ENCODE measurements at places on chromosomes 13 and 19.

DNA sequence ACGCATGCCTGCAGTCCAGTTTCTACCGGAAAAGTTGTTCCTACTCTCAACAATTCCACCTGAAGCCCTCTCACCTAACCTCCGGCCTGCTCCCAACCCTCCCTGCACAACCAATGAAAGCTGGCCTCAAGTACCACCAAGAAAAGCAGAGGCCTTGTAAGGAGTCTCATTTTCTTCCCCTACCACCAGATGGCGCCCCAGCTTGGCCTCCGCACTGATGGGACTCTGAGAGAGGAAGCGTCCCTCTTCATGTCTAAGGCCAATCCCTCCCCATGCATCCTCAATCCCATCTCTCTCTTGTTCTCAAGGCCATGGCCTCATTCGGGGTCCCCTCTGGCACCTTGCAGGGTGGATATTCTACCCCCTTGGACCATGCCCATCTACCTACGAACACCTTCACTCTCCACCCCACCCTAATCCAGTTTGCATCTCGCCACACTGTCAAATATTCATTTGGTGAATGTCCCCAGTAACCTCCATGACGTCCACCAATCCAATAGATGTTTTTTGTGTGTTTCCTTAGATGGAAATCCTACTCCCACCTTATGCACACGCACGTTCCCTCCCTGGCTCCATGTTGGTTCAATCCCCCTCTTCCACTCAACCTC lies 412.8 kb downstream of the ZNF536 start:
- no peak for DNase-seq

- DNase-seq: no peak
Observed at GRCh38 chr13:27942972-27943371, 23.2 kb downstream of the PDX1 start.

DNA sequence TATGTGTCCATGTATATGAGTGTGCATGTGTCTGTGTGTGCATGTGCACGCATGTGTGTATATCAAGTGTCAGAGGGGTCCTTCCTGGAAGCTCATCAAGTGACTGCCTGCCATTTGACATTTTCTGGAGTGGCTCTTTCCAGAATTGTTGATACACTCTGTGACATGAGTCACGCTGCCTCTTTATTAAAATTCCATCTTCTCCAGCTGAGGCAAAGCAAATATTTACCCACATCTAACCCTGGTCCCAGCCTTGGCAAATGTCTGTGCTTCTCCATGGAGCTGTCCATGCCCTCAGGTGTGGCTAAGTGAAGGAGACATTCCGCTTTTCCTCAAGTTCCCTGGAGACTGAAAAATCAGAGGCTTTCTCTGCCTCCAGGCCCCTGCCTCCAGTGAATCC lies 88.2 kb upstream of the MBNL2 start:
- peak; percentile 33 for DNase-seq

DNA sequence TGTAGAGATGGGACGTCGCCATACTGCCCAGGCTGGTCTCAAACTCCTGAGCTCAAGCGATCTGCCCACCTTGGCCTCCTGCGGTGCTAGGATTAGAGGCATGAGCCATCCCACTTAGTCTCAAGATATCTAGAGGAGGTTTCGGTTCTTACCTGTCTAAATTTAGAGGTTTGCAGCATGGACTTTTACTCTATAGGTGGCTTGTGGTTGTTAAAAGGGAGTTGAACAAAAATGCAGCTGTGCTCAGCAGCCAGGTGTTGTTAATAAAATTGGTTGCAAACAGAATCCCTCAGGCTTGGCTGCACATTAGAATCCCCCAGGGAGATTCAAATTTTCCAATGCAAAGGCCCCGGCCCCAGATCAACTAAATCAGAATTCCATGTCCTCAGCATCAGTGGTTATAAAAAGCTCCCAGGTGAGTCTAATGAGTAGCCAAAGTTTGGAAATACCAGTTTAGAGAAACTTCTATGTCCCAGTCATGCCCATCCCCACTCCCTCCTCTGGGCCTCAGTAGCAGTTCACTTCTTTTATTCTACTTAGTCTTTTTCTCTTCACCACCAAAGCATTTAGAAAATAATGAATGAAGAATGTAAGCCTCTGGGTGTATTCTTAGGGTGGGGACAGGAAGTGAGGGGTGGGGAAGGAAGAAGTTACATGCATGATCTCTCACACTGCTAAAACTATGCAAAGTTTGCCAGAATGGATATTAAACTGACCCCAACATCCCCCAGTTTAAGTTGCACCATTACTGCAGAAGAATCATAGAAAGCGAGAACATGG lies 471.0 kb downstream of the COG6 start:
- no peak for DNase-seq

DNA sequence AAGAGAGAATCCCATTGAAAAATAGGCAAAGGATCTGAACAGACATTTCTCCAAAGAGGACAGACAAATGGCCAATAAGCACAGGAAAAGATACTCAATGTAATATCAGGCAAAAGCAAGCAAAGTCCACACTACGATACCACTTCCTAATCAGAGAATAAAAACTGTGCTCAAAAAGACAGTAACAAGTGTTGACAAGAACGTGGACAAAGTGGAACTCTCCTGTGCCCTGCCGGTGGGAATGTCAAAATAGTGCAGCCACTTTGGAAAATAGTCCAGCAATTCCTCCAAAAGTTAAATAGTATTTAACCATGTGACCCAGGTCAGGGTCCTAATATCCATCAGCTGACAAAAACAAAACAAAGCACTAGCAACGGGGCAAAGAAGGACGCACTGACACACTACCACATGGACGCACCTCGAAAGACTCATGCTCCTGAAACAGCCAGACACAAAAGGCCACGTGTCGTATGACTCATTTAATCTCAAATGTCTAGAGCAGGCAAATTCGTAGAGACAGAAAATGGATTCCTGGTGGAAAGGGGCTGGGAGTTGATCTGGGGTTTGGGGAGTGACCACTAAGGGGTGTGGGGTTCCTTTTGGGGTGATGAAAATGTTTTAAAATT lies 5.2 kb downstream of the MIER2 start:
- DNase-seq: no peak

GRCh38 chr19:49809160-49809940 lies 3.7 kb downstream of the FUZ start:
- DNase-seq: no peak

- DNase-seq: no peak
Observed at GRCh38 chr13:26978081-26978860, 193.3 kb downstream of the USP12 start.

DNA sequence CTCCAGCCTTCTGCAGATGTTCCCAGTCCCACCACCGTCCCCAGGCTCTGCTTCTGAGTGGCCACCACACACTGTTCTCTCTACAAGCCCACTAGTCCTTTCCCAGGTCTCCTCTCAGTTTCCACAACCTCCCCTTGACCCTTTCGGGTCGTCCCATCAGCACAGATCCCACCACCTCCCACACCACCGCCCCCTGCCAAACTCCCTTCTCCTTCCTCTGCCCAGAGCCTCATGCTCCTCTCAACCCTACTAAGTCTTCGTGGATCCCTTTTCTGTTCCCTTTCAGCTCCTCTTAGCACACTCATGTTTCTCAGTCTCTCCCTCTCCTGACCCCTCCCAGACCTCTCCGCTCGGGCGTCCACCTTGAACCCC lies 1.9 kb downstream of the NAPA start:
- DNase-seq: no peak

DNA sequence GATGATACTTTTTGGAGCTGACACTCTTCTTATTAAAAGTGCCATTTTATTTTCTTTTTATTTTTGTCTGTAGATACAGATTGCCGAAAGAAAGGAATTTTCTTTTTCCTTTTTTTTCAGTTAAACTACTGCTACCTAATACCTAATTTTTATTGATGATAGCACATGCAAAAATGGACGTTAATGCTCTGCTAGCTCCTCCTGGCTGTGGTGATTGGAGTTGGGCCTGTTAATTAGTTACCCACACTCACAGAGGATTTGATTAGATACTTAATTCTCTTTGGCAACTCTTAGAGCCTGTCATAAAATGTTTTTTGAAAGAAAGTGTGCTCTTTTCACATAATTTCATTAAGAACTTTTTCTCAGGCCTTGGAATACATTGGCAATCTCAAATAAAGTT lies 366.8 kb downstream of the DCT start:
- no peak for DNase-seq

DNA sequence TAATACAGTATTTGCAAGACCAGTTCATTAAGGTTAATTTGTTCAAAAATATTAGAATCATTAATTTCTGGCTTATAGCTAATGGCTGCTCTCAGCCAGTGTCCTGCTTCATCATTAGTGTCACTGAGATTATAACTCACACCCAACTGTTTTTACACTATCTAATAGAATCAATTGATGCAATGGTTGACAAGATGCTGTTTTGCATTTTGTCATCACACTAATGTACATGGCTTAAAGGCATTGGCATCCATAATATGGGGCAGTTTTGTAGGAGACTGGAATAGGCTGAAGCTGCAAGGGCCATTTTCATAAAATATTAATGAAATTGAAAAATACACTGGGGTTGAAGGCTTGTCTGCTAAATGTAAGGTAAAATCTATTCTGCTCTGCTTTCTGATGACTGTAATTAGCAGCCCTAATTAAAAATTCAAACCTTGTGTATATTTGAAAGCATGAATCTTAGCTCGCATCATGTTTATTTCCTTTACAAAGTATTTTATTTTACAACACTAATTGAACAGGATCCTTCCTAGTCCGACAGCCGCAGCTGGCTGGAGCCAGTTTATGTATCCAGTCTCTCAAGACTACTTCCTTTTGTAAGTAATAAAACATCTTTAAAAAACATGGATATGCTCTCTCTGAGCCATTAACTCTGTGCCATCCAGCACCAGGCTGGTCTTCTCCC lies 296.7 kb downstream of the POU4F1 start:
- no peak for DNase-seq

DNA sequence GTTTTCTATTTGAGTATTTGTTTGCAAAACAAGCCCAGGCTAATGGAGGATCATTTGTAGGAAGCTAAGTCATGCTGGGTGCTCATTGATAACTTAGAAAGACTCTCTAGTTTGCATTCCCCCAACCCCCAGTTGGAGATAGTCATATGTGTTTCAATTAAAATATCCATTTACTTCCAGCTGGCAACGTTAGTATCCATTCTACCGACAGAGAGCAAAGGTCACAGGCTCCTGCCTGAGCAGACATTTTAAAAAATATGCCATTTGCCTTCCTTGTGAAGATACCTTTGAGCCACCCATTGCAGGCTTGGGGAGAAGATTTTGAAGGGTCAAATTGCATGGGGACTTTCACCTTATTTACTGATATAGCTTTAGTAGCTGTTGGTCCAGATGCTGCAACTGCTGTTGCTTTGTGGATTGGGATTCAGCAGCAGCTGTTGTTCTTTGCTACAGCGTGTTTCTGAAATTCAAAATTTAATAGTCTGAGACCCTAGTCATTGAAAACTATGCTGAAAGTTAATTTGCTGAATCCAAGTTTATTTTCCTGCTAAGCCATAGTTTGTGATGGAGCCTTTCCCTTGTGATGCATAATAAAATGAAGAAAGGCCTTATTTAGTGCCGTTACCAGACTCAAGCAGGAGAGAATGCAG lies 335.1 kb downstream of the GPC6 start:
- DNase-seq: no peak

GRCh38 chr13:51240958-51241357 lies 18.8 kb downstream of the FAM124A start:
- no peak for DNase-seq

DNA sequence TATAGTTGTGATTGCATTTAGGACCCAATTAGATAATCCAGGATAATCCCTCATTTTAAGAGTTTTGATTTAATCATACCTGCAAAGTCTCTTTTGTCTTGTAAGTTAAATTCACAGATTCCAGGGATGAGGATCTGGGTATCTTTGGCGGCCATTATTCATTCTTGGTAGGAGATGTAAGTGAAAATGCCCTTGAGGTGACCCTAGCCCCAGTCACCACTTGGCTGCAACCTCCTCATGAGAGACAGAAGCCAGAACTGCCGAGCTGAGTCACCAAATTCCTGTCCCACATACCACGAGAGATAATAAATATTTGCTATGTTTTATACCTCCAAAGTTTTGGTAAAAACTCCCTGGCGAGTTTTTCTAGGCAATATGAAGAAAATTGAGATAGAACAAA lies 389.4 kb downstream of the RFC3 start:
- DNase-seq: no peak

DNA sequence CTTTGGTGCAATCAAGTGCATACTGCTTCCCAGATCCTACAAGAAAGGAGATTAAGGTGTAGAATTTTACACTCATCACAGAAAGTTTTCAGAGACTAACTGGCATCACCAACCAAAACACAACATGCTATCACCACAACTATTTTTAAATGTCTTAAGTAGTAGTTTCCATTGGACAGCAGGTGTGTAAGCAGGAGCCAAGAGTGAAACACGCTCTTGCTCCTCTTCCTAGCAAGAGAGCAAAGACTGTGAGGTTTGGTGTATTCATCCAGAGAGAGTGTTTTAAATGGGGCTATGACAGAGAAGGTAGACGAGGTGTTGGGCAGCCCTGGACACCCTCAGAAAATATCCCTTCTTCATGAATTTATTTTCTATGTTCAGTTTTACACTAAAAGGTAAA lies 12.5 kb upstream of the LILRA4 start:
- no peak for DNase-seq

GRCh38 chr13:45949161-45949560 lies 97.6 kb upstream of the SIAH3 start:
- DNase-seq: no peak

DNA sequence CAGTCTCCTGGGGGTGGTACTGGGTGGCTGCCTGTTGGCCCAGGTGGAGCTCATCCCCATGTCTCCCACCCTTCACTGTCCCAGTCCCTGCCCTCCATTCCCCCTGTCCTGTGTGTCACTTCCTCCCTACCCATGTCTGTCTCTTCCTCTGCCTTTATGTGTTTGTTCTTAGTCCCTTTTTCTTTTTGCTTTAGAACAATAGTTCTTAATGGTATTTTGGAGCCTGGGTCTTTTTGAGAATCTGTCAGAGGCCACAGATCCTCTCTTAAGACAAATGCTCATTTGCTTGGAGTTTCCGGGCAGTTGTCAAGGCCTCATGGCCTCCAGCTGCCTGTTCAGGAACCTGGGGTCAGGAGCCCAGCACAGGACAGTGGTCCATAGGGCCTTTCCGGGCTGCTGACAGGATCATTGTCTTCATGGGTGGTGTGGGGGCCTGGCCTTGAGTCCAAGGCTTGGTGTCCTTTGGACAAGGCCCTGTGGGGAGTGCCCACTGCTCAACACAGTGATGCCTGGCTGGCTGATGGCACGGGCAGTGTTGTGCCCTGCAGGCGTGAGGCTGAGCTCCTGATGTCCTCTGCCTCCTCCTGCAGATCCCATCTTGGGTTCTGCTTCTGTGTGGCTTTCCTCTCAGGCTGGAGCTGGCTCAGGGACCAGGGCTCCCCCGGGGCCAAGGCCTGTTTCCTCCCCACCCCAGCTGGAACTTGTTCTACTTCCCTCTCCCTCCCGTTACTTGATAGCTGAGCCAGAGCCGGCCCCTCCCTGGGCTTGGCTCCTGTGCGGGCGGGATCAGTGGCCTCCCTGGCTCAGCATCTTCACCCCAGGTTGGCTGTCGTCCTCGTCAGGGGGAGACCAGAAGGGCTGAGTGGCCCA lies 3.5 kb downstream of the EGLN2 start:
- no peak for DNase-seq

Data from NCI-H1417 treated with DMSO at 0.1 percent for 48 hours (cell line).